ENCODE measurements at places on chromosomes 7 and 10. TPM values are rescaled to one million over a fixed set of nuclear protein-coding genes. Genes with fewer than 3 reads are reported as not detected.

Gene CRYGN
- not detected for total RNA-seq

Gene GPR146
- under 0.01 TPM for total RNA-seq

Gene ENKUR
- total RNA-seq = not detected

Gene RASA4B
- total RNA-seq = 26.1 TPM

Gene PRSS37
- not detected for total RNA-seq

Gene HABP2
- 1.3 TPM for total RNA-seq

Gene GPR158
- total RNA-seq = not detected

Gene CDHR3
- 1.1 TPM for total RNA-seq

Gene TUBAL3
- not detected for total RNA-seq

Gene TDRD1
- total RNA-seq = not detected

Gene KIAA1549
- 5.4 TPM for total RNA-seq

Measured in mesangial cell (primary cell).